ENCODE measurements at places on chromosomes 2 and 18. TPM values are rescaled to one million over a fixed set of nuclear protein-coding genes. Genes with fewer than 3 reads are reported as not detected.

The NCKAP5 gene
- 0.80 TPM for total RNA-seq

- no peaks in the 10 kb centered on the region for H3K27me3 ChIP-seq
- H3K4me1 ChIP-seq = no peaks in the 10 kb centered on the region
- H3K27ac ChIP-seq = no peak overlapping the region
- DNase-seq = no peak
These were observed 478.4 kb upstream of the NRXN1 start for GRCh38 chr2:51510303-51510702.

DNA sequence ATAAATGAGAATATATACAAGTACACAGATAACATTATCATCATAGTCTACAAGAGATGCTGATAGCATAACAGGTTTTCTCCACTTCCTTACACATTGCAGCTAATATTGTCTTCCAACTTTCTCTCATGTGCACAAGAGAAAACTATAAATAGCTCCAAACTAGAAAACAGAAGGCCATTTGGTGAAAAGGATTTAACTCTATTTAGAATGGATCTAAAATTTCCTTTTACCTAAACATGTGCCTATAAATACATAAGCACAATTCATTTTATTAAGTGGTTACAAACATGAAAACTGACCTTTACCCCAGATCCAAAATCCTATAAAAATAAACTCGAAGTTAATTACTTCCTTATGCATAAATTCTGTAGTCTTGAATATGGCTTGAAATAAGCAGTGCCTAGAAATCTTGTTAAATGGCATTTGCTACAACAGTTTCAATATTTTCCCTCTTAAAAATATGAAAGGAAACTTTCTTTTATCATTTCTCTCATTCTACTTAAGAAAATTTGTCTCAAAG is 41.6 kb downstream of the SLC25A12 start:
- no peak for DNase-seq
- no peaks in the 10 kb centered on the region for H3K36me3 ChIP-seq
- H3K4me1 ChIP-seq = peaks cover 5% of the 10 kb centered on the region
- peak overlapping the region; percentile 7 for H3K27ac ChIP-seq

DNA sequence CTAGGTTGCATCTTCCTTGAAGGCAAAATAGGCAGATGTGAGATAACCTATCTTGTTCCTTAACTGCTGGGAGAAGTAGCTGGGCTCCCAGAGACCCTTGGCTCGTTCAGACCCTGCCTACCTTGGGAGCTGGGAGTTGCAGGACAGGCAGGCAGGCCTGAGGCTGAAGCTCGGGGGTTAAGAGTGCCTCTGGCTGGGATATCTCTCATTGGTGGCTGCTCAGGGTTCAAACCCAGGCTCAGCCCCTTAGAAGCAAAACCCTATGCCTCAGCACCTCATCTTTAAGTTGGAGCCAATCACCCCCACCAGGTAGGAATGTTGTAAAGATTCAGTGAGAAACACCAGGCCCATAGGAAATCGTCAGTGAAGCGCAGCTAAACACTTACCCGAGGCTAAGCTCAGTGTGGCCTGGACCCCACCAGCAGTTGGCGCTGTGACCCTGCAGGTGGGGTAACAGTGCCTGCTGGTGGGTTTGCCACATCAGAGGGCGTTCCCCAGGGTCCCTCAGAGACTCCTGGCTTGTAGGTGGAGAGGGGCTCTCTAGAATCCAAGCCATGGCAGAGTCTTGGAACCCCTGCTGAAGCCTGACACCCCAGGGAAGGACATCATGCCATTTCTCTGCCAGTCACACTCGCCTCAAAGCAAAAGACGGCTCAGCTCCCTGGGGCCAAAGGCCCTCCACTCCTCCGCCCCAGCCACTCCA is 54.6 kb upstream of the GPR17 start:
- H3K27ac ChIP-seq = no peak overlapping the region
- DNase-seq = peak; percentile 43
- no peaks in the 10 kb centered on the region for H3K36me3 ChIP-seq
- H3K4me3 ChIP-seq = no peak overlapping the region

- no peak overlapping the region for H3K4me3 ChIP-seq
- no peaks in the 10 kb centered on the region for H3K27me3 ChIP-seq
- no peak for DNase-seq
- no peaks in the 10 kb centered on the region for H3K4me1 ChIP-seq
These were observed 69.1 kb upstream of the PROKR1 start for GRCh38 chr2:68574202-68574791.

Data from ovary (tissue), 10 donors.